ENCODE measurements at places on chromosomes 13 and 19. TPM values are rescaled to one million over a fixed set of nuclear protein-coding genes. Genes with fewer than 3 reads are reported as not detected.

FCER2 gene
- total RNA-seq: not detected

MAP4K1 gene
- total RNA-seq: 0.53 TPM

SIGLEC14 gene
- total RNA-seq: not detected

MYDGF gene
- total RNA-seq: 131 TPM

SIGLEC12 gene
- total RNA-seq: not detected

CAMSAP3 gene
- 2.5 TPM for total RNA-seq

KISS1R gene
- total RNA-seq: 0.43 TPM

KCTD15 gene
- total RNA-seq: 51.4 TPM

SLC27A1 gene
- 3.1 TPM for total RNA-seq

B3GNT3 gene
- total RNA-seq: 3.2 TPM

LRFN3 gene
- total RNA-seq: 21.5 TPM

TEX26 gene
- total RNA-seq: not detected

ZMYM5 gene
- total RNA-seq: 6.5 TPM

EPS8L1 gene
- total RNA-seq: 4.9 TPM

IGSF23 gene
- total RNA-seq: 0.26 TPM

EFNB2 gene
- total RNA-seq: 2.2 TPM

ZNF93 gene
- total RNA-seq: not detected

TFPT gene
- 21.0 TPM for total RNA-seq

APLP1 gene
- total RNA-seq: 88.7 TPM

NLRP9 gene
- not detected for total RNA-seq

TRPM4 gene
- 8.2 TPM for total RNA-seq

ZNF90 gene
- not detected for total RNA-seq

KLF2 gene
- 22.6 TPM for total RNA-seq

PTPRS gene
- 21.5 TPM for total RNA-seq

YJEFN3 gene
- total RNA-seq: 1.6 TPM

TMEM221 gene
- 0.76 TPM for total RNA-seq

LCP1 gene
- total RNA-seq: 0.26 TPM

PGLYRP1 gene
- total RNA-seq: not detected
